ENCODE measurements at places on chromosomes 7 and 10.

GRCh38 chr7:26441002-26441521 is 149.4 kb downstream of the SNX10 start:
- DNase-seq: no peak

- DNase-seq: no peak
Observed at GRCh38 chr10:77339166-77339565, 298.4 kb downstream of the KCNMA1 start.

- no peak for DNase-seq
Observed at GRCh38 chr7:85290269-85290668, 103.4 kb upstream of the SEMA3D start.

GRCh38 chr10:31803606-31804351 is 124.9 kb downstream of the ARHGAP12 start:
- DNase-seq: no peak

- no peak for DNase-seq
Observed at GRCh38 chr10:33680036-33680435, 345.6 kb upstream of the NRP1 start.

DNA sequence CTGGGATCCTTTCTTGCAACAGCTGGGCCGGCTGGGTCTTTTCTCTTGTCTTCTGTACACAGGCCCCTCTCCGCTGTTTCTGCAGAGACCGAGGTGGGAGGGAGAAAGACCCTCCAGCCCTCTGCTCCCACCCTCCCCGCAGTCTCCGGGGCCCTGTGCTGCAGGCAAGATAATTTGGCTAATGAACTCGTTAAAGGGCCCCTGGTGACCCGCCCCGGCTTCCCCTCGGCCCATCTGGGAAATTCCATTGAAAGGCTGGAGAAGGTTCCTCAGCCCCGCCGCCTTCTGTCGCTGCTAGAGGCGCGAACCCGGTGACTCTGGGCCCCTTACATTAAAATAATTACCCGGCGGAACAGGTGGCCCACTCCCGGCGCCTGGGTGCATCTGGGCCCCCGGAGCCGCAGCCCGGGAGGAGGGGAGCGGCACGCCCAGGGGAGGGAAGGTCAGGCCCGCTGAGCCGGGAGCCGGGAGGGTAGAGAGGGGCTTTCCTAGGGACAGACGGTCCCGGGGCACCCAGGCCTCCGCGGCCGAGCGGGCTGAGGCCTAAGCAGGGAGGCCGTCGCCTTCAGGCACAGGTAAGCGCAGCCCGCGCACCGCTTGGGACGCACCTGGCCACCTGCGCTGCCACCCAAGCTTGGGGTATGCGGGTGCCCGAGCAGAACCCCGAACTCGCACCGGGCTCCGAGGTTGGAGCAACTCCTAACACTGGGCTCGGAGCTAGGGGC is 7.3 kb upstream of the MNX1 start:
- DNase-seq: no peak

DNA sequence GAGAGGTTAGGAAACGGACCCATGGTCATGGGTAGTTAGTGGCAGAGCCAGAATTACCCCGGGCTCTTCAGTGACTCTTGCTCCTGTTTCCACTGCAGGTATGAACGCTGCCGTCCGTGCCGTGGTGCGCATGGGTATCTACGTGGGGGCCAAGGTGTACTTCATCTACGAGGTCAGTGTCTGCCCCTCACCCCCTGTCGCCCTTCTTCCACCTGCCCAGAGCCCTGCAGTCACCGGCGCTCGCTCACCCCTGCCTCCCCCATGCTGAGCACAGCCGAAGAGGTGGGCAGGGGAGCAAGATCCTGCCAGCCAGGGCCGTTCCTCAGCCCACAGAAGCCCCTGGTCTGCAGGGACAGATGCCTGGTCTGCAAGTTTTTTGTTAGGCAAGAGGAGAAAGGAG is 14.9 kb downstream of the PFKP start:
- DNase-seq: no peak

All from activated T-helper 2 cell treated with anti-CD3 and anti-CD28 coated beads, Interferon-gamma antibody, Interleukin-2, Interleukin-4, amounts not matched to agents 10 μg/mL and 5 μg/mL and 100 μg/mL, durations not matched to agents 14 hours and 24 hours and 36 hours (primary cell).